ENCODE measurements at places on chromosomes 4 and X. TPM values are rescaled to one million over a fixed set of nuclear protein-coding genes. Genes with fewer than 3 reads are reported as not detected.

The HEPH gene
- total RNA-seq: 8.4 TPM

The SYNPO2 gene
- under 0.01 TPM for total RNA-seq

The RASGEF1B gene
- 1.1 TPM for total RNA-seq

The GSPT2 gene
- 5.2 TPM for total RNA-seq

The CXCL1 gene
- total RNA-seq: 174 TPM

The PDLIM3 gene
- total RNA-seq: 56.1 TPM

The CENPC gene
- total RNA-seq: 24.1 TPM

The SPACA5 gene
- not detected for total RNA-seq

The GAGE12E gene
- total RNA-seq: not detected

The BGN gene
- not detected for total RNA-seq

The UGT2B15 gene
- total RNA-seq: not detected

The DKK2 gene
- total RNA-seq: 2.8 TPM

The KLKB1 gene
- total RNA-seq: 0.34 TPM

The GAGE1 gene
- total RNA-seq: not detected

The HTN1 gene
- not detected for total RNA-seq

The POU4F2 gene
- total RNA-seq: not detected

The MSX1 gene
- 1.8 TPM for total RNA-seq

The PPEF1 gene
- 1.2 TPM for total RNA-seq

The CDX4 gene
- not detected for total RNA-seq

The TCEAL7 gene
- total RNA-seq: 16.3 TPM

The THOC2 gene
- 78.5 TPM for total RNA-seq
